ENCODE measurements at places on chromosomes 2 and 18. TPM values are rescaled to one million over a fixed set of nuclear protein-coding genes. Genes with fewer than 3 reads are reported as not detected.
A peak's percentile ranks its signal among the peaks of the same experiment; 100 is the strongest.

- no peak for DNase-seq
Measured at GRCh38 chr2:108409768-108410167, 32.0 kb downstream of the SULT1C4 start.

DNA sequence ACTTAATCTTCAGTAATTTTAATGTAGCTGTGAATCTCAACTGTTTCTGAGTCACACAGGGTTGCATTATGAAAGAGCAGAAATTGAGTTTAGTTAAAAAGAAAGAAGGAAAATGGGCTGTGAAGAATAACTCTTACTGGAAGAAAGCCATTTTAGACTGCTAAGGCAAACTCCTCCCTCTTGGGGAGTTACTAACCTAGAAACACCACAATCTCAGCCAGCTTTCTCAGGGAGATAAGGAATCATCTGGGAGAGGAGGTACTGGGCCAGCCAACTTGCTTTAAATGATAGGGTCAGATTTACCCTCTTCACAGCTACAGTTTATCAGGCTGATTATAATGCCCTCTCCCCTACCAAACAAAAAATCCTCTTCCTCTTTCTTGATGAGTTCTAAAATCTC lies 119.5 kb downstream of the CCDC148 start:
- DNase-seq = no peak

DNA sequence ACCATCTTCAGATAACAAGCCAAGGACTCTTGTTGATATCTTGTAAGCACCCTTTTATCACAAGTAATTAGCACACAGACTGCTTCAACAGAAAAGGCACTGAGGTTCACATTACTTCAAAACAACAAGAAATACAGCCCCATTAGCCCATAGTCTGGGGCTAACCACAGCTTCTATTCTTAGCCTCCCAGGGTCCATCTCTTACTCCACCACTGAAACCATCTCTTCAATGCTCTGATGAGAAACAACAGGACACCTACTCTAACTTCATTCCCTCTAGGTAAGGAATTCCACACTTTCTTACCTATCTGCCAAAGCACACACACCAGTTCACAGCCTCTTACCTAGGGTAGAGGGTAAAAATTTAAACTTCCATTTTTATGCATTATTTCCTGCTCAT lies 26.4 kb upstream of the CYTIP start:
- DNase-seq = no peak

GRCh38 chr18:57923611-57924010 lies 120.4 kb upstream of the NEDD4L start:
- DNase-seq = no peak

GRCh38 chr2:157336137-157337010 lies 10.8 kb upstream of the ERMN start:
- DNase-seq = peak; percentile 54

DNA sequence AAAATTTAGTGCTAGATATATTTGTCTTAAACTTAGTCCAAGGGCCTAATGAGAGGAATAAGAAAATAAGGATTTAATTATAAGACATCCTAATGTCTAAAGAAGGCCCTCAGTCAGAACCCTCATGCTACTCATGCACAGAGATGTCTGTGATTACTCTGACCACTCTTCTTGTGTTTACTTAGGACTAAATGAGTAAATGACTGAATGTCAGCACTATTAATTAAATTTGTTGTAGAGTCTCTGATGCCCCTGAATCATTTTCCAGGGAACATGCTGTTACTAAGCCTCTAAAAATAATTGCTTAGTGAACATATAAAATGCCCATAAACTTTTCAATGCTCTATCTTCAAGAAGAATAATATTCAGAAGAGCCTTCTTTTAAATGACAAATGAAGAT lies 32.4 kb downstream of the GULP1 start:
- DNase-seq = no peak

DNA sequence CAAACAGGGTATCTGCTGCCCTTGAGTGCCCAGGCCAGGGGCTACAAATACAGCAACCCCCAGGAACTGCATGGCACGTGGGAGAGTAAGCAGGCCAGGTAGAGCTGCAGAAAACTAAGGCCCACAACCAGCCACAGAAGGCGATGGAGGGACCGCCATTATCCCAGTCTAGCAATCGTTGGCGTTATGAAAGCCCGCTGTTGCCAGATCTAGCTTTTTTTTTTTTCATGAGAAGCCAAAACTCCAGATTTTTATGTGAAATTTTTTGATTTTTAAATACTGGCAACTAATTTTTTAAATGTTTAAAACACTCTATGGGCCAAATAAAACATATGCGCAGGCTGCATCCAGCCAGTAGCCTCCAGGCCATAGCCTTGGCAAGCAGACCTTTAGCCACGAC lies 59.8 kb downstream of the DNMT3A start:
- no peak for DNase-seq

DNA sequence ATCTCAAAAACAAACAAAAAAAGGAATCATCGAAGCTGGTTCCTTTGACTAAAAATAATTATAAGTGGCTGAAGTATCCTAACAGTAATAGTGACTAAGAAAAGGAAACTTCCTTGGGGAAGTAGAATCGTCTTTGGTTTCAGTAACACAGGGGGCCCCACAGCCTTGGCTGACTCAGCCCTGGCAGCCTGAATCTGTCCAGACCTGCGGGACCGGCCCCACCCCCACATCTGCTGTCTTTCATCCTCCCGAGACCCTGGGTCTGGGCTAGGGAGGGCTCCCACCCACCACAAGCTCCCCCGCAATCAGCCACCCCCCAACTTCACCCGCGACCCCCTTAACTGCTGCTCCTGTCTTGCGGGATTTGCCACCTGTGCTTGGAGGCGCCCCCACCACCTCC lies 1452.6 kb upstream of the ACVR2A start:
- no peak for DNase-seq

DNA sequence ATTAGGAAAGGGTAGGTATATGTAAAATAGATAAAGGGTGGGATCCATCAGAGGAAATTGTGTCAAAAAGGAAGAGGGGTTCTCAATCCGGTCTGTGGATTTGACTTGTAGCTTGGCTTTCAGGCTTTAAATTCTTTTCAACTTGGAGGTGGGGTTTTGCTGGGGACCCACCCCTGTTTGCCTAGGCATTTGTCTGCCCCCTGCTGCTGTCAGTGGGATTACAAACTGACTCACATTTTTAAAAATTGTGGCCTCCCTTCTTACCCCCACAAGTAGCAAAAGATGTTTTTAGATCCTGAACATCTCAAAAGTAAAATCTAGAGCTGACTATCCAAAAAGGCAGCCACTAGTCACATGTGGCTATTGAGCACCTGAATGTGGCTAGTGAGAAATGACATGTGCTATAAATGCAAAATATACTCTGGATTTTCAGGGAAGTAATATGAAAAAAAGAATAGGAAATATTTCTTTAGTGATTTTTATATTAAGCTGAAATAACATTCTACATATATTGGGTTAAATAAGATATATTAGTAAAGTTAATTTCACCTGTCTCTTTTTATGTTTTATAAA lies 178.9 kb downstream of the GFPT1 start:
- no peak for DNase-seq

The TIMM21 gene
- total RNA-seq = 43.8 TPM

The TCF23 gene
- total RNA-seq = not detected

The ERMN gene
- 0.44 TPM for total RNA-seq

The GMPPA gene
- 26.1 TPM for total RNA-seq
